Activated CD4-positive, alpha-beta T cell treated with anti-CD3 and anti-CD28 coated beads, Interleukin-2, amount 10 ng/mL, durations not matched to agents 7 days and 5 days (primary cell): ENCODE measurements at places on chromosomes 7 and 10.

DNA sequence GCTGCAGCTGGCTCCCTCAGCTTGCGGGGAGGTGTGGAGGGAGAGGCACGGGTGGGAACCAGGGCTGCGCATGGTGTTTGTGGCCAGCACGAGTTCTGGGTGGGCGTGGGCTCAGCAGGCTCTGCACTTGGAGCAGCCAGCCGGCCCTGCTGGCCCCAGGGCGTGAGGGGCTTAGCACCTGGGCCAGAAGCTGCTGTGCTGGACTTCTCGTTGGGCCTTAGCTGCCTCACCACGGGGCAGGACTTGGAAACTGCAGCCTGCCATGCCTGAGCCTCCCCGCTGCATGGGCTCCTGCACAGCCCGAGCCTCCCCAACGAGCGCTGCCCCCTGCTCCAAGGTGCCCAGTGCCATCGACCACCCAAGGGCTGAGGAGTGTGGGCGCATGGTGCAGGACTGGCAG is 120.1 kb downstream of the ZNF248 start:
- DNase-seq: no peak

- DNase-seq: no peak
Measured at GRCh38 chr7:2029211-2029905, 203.4 kb downstream of the MAD1L1 start.

GRCh38 chr10:4301291-4302045 is 516.5 kb upstream of the KLF6 start:
- DNase-seq: no peak

GRCh38 chr7:17406738-17407137 is 108.3 kb downstream of the AHR start:
- DNase-seq: no peak

- DNase-seq: peak; percentile 36
Measured at GRCh38 chr7:73851410-73852338, 9.3 kb upstream of the TMEM270 start.

- no peak for DNase-seq
Measured at GRCh38 chr10:70162151-70162891, 8.0 kb downstream of the SAR1A start.

- no peak for DNase-seq
Measured at GRCh38 chr7:71236230-71237105, 104.5 kb downstream of the GALNT17 start.

DNA sequence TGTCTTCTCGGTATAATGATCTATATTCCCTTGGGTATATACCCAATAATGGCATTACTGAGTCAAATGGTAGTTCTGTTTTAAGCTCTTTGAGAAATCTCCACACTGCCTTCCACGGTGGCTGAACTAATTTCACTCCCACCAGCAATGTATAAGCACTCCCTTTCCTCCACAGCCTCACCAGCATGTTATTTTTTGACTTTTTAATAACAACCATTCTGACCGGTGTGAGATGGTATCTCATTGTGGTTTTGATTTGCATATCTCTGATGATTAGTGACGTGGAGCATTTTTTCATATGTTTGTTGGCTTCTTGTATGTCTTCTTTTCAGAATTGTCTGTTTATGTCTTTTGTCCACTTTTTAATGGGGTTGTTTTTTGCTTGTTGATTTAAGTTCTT is 33.6 kb downstream of the KIAA1217 start:
- DNase-seq: no peak

DNA sequence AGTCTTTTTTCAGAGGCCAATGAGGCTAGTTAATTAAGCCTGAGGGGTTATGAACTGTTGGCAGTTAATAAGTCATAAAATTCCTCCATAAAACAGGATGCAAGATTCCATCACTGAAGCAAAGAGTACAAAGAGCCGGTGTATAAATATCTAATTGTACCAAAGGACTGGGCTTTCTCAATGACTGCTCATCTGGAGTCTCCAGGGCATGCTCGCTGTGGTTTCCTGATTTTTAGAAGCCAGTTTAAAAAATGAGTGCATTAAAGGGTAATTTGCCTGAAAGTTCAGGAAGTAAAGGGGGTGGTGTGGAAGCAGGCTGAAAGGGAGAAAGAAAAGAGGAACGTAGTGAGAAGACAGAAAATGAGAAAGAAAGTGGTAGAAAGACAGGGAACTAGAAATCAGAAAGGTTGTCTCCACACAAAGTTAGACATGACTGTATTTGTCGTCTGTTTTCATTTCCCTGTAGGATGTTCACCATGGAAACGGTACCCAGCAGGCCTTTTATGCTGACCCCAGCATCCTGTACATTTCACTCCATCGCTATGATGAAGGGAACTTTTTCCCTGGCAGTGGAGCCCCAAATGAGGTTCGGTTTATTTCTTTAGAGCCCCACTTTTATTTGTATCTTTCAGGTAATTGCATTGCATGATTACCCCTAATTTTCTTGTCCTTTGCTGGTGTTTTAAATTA is 282.3 kb downstream of the TWIST1 start:
- DNase-seq: no peak

- DNase-seq: no peak
Measured at GRCh38 chr7:148664324-148664723, 34.4 kb upstream of the CUL1 start.

GRCh38 chr10:47214520-47214919 is 85.5 kb upstream of the GDF10 start:
- no peak for DNase-seq

DNA sequence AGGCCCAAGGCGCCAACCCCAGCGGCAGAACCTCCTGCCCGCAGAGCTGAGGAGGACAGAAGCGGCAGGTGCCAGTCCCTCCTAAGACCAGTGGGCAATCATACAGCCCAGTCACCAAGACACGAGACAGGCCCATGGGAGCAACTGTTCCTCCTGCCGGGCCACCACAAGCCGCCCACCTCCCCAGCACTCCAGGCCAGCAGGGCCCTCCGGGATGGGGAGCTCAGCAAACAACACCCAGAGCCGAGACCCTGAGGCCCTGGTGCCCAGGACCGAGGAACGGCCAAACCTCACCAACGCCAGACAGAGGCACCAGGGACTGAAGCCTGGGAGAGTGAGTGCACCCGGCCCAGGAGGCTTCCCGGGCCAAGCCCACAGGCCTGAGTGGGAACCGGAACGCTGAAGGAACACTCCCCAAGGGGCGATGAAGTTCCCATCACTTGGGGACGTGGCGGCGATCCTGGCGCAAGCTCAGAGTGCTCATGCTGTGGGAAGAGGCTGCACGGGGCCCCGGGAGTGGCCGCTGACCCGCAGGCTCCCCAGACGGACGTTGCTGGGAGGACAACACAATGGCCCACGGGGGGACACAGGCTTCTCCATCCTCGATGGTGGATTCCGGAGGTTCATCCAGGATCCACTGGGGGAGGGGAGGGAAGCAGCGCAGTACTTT is 35.1 kb downstream of the GPER1 start:
- no peak for DNase-seq

DNA sequence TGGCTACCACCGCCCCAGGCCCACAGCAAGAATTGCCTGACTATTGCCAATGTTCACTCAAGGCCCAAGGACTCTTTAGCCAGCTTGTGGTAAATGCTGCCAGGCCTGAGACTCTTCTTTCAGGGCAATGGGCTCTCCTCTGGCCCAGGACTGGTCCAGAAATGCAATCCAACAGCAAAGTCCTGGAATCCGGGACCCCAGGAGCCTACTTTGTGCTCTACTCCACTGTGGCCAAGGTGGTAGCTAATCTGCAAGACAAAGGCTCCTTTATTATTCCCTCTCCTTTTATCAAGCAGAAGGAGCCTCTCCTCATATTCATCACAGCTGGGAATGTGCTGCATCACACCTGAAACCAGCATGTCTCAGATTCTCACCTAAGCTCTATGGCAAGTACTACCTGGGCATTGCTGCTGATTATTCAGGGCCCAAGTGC is 107.6 kb upstream of the PRSS58 start:
- DNase-seq: no peak

DNA sequence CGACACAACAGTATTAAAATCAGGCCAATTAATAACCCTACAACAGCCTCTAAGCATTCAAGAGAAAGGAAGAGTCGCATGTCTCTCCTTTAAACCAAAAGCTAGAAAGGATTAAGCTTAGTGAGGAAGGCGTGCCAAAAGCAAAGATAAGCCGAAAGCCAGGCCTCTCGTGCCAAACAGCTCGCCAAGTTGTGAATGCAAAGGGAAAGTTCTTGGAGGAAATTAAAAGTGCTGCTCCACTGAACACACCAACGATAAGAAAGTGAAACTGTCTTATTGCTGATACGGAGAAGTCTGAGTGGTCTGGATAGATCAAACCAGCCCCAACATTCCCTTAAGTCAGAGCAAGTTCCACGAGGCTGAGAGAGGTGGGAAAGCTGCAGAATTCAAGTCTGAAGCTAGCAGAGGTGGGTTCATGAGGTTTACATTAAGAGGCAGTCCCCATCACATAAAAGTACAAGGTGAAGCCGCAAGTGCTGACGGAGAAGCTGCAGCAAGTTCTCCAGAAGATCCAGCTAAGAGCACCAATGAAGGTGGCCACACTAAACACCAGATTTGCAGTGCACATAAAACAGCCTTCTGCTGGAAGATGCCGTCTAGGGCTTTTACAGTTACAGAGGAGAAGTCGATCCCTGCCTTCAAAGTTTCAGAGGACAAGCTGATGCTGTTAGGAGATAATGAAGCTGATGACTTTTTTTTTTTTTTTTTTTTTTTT is 194.8 kb downstream of the MAD1L1 start:
- peak; percentile 46 for DNase-seq

GRCh38 chr10:119522747-119523426 is 19.6 kb downstream of the RGS10 start:
- no peak for DNase-seq

DNA sequence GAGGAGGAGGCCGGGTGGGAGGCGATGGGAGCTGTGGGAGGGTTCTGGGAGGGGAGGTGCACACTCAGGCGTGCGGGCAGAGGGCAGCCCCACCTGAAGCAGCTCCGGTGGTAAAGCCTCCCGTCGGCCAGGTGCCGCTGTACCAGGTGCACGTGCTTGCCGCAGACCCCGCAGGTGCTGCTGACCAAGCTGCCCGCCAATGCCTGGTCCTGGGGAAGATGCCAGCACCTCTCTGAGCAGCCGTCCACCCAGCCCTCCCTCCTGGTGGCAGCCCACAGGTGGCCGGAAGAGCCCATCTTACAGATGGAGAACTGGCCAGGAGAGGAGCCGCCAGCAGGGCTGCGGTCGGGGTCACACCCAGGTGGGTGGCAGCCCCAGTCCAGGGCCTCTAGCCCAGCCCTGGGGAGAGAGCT is 12.6 kb downstream of the MICALL2 start:
- DNase-seq: no peak

DNA sequence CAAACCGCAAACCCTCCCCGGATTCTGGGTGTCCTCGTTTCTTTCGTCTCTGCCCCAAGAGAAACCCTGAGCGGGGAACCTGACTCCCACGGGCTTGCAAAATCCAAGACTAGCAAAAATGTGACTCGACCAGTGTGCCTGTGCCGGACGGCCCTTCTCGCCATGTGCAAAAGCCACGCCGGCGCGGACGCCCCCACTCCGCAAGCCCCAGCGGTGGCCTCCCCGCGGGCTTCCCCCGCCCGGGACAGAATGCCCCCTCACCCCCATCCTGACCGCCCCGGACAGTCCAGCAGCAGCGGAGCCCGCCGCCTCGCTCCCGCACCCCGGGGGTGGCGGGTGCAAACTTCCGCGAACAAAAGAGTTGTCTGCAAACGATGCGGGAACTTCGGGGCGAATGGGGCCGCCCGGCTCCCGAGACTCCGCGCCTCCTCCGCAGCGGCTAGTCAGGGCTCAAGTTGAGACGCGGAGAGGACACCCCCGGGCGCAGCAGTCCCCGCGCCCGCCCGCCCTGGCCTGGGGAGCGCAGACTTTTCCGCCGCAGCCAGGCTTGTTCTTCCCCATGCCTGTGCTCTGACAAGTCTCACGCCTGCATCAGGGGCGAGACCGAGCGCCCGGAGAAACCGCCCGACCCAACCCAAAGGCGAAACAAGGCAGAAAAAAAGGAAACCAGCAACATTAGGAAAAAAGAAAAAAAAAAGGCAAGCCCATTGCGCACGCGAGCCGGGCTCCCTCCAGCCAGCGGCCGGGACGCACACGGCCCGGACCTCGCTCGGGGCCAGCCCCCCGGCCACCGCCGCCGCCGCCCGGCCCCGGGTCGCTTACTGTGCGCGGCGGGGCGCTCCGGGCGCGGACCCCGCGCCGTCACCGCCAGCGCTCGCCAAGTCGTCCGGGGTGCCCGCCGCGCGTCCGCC is 732 bp downstream of the FAM53B start:
- peak; percentile 45 for DNase-seq

GRCh38 chr7:107025449-107026103 is 18.9 kb upstream of the PRKAR2B start:
- no peak for DNase-seq

- no peak for DNase-seq
Measured at GRCh38 chr7:121039510-121039822, 51.0 kb downstream of the CPED1 start.

- peak; percentile 79 for DNase-seq
Measured at GRCh38 chr7:35537067-35538023, 157.6 kb downstream of the HERPUD2 start.

DNA sequence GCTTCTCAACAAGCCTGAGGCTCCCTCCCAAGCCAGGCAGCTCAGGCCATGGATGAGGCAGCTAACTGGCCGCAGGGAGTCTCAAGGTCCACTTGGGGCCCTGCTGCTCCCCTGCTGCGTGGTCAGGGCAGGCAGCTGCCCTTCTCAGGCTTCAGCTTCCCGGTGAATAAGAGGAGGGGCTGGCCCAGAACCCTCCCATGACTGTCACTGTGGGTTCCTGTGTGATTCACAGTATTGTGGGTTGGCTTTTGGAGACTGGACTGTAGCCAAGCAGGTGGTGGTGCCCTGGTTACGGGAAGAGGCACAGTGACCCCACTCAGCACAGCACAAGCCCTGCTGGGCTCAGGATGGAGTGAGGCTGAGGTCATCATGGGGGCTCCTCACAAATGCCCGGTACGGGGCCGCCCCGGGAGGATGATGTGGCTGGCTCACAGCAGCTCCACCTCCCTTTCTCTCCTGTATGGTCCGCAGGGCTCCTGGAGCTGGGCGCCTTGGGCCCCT is 189.8 kb downstream of the HECW1 start:
- no peak for DNase-seq

- DNase-seq: no peak
Measured at GRCh38 chr7:31443457-31443856, 70.4 kb upstream of the ITPRID1 start.

DNA sequence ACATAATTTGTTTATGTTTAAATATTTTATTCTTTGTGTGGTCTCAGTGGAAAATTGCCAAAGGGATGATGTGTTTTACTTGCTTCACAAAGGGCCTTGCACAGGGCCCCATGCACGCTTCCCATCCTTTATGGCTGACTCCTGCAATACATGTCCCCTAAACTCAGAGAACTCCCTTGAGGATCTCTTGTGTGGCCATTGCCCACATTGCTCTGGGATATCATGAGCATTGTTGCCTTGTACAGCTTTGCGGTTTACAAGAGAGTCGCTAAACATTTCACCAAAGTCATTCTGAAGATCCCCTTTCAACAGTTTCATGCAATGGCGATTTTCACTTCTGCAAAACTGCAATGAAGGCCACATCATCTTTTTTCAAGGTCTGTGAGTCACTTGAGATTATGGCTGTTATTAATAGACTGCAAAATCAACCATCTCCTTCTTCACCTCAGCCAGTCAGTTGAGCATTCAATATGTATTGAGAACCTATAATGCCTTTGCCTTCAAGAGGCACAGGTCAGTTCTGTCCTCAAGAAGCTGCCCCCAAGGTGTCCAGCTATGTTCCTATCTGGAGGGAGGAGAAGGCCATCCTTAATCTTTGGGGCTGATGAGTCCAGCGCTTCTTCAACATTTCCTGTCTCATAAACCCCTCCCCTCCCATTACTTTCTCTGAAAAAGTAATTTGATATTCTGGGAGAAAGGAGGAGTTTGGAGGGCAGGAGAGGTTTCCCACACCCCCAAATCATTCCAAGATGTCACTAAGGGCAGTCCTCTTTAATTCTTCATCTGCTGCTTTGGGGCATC is 108.1 kb downstream of the CCDC71L start:
- DNase-seq: no peak

- no peak for DNase-seq
Measured at GRCh38 chr10:47255033-47255813, 44.8 kb upstream of the GDF10 start.
